ENCODE measurements at places on chromosomes 2 and 18.

GRCh38 chr2:55775828-55776227, 82.2 kb upstream of the PNPT1 start:
- no peak for DNase-seq

DNA sequence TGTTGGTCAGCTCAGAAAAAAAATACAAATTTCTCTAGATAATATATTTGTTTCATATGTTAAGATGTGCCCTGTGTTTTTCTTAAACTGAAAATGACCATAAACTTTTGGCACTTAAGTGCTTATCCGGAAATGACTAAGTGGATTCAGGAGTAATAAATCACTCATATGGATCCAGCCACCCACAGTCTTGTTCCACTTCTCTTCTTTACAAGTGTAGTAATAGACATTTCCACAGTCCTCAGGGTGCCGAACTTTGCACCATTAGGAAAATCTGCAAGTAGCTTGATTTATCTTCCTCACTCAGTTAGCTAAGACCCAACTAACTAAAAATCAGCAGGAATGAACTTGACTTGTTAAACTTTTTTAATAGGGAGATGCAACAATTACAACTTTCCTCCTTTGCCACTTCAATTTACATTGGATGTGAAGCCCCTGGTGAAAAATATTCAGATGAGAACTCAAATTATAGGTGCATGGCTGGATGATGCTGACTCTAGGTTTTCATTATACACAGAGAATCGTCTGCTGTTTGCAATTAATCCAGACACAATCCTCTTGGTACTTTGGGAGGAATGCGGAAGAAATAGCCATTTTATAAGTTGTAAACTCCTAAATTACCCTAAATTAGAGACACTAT, 322.5 kb downstream of the ARHGAP15 start:
- DNase-seq = no peak

- DNase-seq = no peak
Measured at GRCh38 chr18:79521416-79522205, 125.9 kb downstream of the NFATC1 start.

- no peak for DNase-seq
Measured at GRCh38 chr2:27737676-27738348, 33.7 kb upstream of the MRPL33 start.

GRCh38 chr2:113822087-113822815, 65.8 kb upstream of the SLC35F5 start:
- DNase-seq = no peak

GRCh38 chr2:105405291-105405690, 6.4 kb upstream of the FHL2 start:
- DNase-seq = no peak

DNA sequence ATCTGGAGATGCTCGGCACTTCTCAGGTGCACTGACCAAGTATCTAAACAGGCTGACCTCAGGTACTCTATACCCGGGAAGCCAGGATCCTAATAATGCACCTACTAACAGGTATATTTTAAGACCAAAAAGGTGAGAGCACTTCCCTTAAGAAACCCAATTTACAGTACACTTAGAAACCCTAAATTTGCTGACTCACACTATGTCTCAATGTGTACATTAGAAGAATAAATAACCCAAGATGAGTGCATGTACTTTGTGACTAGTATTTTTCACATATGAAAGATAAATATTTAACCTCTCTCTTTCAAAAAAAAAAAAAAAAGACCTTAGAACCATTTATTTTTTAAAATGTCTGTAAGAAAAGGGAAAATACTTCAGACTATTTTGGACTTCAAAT, 118.8 kb downstream of the ZNF516 start:
- no peak for DNase-seq

- no peak for DNase-seq
Measured at GRCh38 chr2:237685408-237685807, 58.0 kb downstream of the LRRFIP1 start.

GRCh38 chr18:67618061-67618460, 101.5 kb upstream of the DSEL start:
- no peak for DNase-seq
